ENCODE measurements at places on chromosomes 7 and 10.
A peak's percentile ranks its signal among the peaks of the same experiment; 100 is the strongest.

- DNase-seq = no peak
Measured at GRCh38 chr7:47376991-47377616, 204.8 kb downstream of the TNS3 start.

GRCh38 chr7:139116999-139117398, 7.5 kb upstream of the ZC3HAV1 start:
- no peak for DNase-seq

GRCh38 chr10:32893434-32893833, 64.6 kb downstream of the ITGB1 start:
- DNase-seq = no peak

GRCh38 chr10:69910561-69910960, 108.9 kb downstream of the COL13A1 start:
- DNase-seq = no peak

- DNase-seq = no peak
Measured at GRCh38 chr10:113479346-113480080, 73.3 kb upstream of the HABP2 start.

DNA sequence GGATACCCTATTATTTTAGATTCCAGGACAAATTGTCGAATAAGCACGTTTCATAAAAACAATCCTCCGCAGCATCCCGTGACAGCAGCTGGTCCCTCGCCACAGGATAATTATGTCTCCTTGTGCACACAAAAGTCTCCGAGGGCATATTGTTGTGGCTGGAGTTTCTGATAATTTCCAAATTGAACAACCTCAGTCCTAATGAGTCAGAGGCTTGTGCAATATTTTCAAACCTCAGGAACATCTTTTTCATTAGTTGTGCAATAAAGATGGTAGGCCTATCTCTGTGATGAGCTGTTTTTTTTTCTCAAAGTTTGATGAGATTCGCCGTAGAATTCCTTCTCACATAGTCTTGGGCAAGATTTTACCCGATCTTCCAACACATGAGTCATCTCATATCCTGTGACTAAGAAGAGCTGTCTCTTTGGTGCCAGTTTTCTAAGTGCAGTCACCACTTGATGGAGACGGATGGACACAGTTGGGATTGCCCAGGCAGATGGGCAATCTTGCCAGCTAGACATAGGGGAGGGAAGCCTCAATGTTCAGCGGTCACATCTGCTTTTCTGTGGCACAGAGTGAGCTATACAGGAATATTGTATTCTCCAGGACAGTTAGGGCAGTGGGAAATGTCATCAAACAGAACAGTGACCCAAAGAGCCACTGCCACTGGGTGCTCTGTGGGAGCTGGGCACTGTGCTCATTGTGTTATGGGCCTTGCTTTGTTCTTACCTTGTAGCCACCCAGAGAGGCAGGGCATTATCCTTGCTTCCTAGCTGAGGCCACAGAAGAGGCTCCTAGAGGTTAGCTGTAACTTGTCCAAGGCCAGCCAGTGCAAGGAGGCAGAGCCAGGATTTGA, 7.8 kb downstream of the HTRA1 start:
- peak; percentile 99 for DNase-seq

- DNase-seq = peak; percentile 62
Measured at GRCh38 chr7:92517631-92518030, 10.7 kb downstream of the PEX1 start.

- peak; percentile 86 for DNase-seq
Measured at GRCh38 chr7:2873686-2874551, 29.8 kb upstream of the GNA12 start.

- DNase-seq = peak; percentile 86
Measured at GRCh38 chr7:45921699-45922519, 837 bp upstream of the IGFBP3 start.

DNA sequence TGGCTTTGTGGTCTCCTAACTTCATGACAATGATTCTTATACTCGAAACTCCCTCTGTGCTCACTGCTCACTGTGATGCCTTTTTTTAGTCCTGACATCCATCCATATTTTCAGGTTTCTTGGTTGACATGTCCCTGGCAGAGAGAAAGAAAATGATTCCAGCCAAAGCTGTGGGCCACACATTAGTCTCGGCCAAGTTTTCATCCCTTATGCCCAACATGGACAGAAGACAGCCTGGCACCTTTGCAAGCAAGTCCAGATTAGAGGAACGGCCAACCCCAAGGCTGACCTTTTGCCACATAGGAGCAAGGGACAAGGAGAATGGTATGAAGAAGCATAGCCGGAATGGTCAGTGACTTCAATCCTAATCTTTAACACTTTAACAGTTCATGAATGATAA, 8.7 kb upstream of the OPALIN start:
- no peak for DNase-seq

DNA sequence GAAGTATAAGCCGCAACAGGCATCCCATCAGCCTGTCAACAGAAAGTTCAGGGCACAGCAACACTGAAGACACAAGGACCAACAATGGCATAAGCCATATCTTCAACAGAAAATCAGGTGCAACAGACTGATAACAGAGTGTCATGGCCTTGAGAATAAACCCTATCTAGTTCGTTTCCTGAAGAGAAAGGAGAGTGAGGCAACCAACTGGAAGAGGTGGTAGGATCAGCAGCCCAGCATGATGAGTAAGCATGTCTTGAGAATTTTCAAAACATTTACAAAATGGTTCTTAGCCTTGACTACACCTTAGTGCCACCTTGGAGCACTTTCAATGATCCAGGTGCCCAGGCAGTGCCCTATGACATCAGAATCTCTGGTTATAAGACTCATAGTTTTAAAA, 290.2 kb upstream of the SEMA3C start:
- DNase-seq = no peak

All from fibroblast of skin of scalp (primary cell).